ENCODE measurements at places on chromosomes 1 and 21.

- no peak for DNase-seq
Measured at GRCh38 chr1:160761046-160761445, 22.0 kb downstream of the SLAMF7 start.

DNA sequence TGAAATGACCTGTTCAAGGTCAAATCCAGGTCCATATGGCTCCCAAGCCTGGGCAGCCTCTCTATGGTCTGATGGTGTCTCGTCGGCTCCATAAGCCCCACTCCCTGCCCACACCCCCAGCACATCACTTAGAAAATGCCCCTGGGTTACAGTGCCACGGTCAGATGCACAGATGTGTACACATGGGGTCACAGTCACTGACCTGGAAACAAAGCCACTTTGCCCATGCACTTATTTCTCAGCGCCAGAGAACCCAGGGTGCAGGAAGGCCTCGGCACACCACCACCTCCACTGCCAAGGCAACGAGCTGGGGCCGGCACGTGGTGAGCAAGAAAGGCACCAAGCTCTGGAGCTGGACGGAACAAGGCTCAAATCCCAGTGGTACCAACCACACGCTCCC lies 24.7 kb downstream of the IFFO2 start:
- DNase-seq: no peak

GRCh38 chr1:221961532-221962292 lies 219.8 kb upstream of the DUSP10 start:
- no peak for DNase-seq

GRCh38 chr1:181456551-181456950 lies 26.8 kb upstream of the CACNA1E start:
- DNase-seq: no peak

DNA sequence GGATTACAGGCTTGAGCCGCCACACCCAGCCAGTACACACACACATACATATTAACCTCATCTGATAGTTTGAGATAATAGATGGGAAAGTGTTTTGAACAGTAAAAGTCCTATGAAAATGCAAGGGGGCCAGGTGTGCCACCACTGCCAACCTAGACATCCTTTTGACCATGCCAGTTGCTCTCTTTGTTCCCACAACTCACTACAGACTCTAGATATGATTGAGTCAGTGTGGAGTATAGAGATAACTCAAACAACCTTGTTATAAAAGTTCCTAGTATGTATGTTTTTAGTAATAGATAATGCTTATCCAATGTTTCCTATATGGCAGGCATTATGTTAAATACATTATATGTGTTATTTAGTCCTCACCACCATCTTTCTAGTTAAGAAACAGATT lies 72.7 kb upstream of the JAK1 start:
- DNase-seq: no peak

GRCh38 chr1:113868387-113869083 lies 3.0 kb downstream of the PTPN22 start:
- no peak for DNase-seq
